Activated naive CD8-positive, alpha-beta T cell treated with anti-CD3 and anti-CD28 coated beads for 36 hours (primary cell): ENCODE measurements at places on chromosomes 1 and 21.

DNA sequence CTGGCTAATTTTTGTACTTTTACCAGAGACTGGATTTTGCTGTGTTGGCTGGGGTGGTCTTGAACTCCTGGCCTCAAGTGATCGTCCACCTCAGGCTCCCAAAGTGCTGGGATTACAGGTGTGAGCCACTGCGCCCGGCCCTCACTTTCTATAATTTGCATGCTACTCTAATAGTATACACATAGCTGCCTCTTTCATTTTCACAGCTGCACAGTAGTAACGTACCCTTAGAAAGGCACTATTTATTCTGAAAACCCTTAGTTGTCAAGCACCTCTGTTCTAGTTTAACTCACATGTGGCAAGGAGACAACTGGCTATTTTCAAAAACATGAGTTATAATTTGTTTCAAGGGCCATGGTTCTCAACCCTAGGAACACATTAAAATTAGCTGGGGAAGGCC is 17.2 kb downstream of the TPM3 start:
- no peak for DNase-seq

- DNase-seq: no peak
Observed at GRCh38 chr21:46393451-46393940, 65.2 kb upstream of the DIP2A start.

GRCh38 chr1:32005522-32005921 is 8.1 kb upstream of the KHDRBS1 start:
- no peak for DNase-seq

DNA sequence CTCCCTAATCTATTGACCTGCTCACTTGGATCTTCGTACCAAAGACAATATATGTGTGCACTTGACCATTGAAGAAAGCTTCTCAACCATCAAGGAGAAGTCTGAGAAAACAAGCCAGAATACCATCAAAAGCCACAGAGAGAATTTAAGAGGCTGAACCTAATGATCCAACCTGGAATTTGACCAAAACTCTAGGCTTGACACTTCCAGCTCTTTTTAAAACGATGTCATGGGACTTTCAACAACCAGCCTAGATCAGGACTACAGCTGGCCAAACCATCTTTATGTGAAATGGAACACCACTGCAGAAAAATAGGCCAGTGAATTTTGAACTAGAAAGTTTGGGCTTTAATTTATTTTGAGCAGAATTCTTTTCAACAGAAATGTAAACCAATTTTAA is 444.4 kb downstream of the LTN1 start:
- DNase-seq: no peak

DNA sequence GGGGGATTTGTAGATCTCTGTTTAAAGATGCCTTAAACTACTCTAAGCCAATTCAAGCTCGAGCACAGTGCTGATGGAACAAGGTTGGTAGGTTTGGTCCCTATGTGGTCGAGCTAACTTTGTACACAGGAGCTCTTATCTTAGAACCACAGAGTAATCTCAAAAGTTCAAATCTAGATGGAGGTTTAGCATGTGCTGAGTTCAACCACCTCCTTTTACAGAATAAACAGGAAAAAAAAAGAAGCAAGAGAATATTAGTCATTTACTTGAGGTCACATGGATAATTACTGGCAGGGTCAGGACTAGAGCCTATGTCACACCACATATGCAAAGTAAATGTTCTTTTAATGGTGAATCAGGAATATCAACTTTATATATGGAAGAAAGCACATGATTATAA is 86.2 kb downstream of the DTL start:
- DNase-seq: no peak

GRCh38 chr1:10152709-10153284 is 57.6 kb upstream of the KIF1B start:
- peak; percentile 26 for DNase-seq

GRCh38 chr1:49346767-49347349 is 570.2 kb upstream of the BEND5 start:
- DNase-seq: no peak

DNA sequence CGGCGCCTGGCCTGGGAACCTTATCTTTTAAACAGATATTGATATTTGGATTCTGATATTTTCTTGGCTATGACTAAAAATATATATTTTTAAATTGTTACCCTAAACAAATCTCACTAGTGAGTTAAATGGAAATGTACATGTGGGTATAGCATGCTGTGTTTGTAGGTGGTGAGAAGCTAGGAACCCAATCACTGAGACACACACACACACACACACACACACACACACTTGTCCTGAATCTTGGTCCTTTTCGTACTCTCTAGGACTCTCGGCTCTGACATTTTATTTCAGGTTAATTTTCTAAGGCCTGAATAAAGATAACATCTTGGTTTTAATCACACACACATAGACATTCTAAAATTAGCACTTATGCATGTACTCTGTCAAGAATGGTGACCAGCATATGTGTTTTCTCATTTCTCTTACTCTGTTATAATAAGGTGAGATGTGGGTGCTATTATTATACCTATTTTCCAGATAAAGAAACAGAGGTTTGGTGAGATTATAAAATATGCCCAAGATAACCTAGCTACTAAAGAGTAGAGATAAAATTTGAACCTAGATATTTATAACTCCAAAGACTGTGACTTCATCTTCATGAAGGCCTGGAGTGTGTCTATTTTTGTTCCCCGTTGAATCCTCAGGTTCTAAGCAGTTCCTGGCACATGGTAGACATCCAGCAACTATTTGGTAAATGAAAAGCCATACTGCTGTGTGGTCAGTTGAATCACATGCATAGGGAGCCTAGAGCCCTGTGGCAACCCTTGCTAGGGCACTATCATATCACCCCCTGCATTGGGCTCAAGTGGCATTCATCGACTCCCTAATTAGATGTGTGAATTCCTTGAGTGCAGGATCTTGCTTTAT is 85.0 kb upstream of the RAB3GAP2 start:
- no peak for DNase-seq
